Aorta (tissue), 5 donors: ENCODE measurements at places on chromosomes 6 and 20. TPM values are rescaled to one million over a fixed set of nuclear protein-coding genes. Genes with fewer than 3 reads are reported as not detected.

DNA sequence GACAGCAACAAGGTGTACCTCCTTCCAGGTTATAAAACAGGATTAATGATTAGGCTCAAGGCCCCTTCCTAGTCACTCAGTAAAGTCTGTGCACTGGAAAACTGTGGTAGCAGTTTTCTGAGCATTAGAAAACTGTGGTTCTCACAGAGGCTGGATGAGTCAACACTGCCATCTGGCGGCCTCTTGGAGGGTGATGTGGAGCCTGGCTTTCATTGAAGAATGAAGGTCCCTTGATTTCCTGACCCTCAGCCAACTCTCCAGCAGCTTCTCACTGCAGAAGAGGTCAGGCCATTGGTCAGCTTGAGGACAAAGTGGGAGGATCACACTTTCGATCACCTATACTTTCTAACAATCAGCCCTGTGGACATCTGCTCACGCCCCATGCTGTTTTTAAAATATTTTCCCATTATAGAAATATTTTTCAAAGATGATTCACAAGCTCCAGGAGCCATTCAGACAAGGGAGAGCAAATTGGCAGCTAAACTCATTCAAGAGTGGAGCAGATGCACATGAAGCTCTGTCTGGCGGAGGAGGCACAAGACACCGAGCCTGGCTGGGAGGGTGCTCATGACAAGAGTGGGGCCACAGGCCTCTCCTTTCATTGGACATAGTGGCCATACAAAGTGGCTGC lies 23.2 kb downstream of the PSMB1 start:
- no peak overlapping the region for H3K4me3 ChIP-seq
- H3K36me3 ChIP-seq: no peaks in the 10 kb centered on the region
- H3K4me1 ChIP-seq: no peaks in the 10 kb centered on the region

- H3K4me3 ChIP-seq: no peak overlapping the region
- no peaks in the 10 kb centered on the region for H3K4me1 ChIP-seq
- H3K36me3 ChIP-seq: no peaks in the 10 kb centered on the region
- DNase-seq: no peak
- H3K27me3 ChIP-seq: no peaks in the 10 kb centered on the region
Observed at GRCh38 chr6:7960141-7960540, 49.6 kb upstream of the TXNDC5 start.

Gene CST5
- not detected for total RNA-seq

- H3K4me3 ChIP-seq: no peak overlapping the region
- no peak for DNase-seq
- H3K27ac ChIP-seq: no peak overlapping the region
- H3K36me3 ChIP-seq: no peaks in the 10 kb centered on the region
Observed at GRCh38 chr6:11681770-11682169, 96.8 kb downstream of the ADTRP start.

DNA sequence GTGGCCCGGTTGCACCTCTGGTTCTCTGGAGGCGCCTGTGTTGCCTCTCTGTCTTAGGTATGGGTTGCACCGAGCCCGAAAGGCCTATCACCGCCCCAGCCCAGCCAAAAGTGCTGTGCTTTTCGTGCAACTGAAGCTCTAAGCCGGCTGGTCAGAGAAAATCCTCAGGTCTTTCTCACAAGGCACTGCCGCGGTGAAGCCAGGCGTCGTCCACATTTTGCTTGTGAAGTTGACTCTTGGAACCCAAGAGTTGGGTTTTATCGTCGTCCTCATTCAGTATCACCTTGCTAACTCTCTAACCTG lies 726 bp upstream of the EMILIN3 start:
- H3K4me1 ChIP-seq: no peaks in the 10 kb centered on the region
- no peak overlapping the region for H3K27ac ChIP-seq
- no peaks in the 10 kb centered on the region for H3K36me3 ChIP-seq
- no peaks in the 10 kb centered on the region for H3K27me3 ChIP-seq
